Stimulated activated CD4-positive, alpha-beta T cell treated with anti-CD3 and anti-CD28 coated beads, Interleukin-12 subunit alpha, Interleukin-12 subunit beta, amount 100 ng/mL, for 24 hours (primary cell): ENCODE measurements at places on chromosomes 16 and 17.

- DNase-seq, result no peak
These were observed 119.4 kb downstream of the USP31 start for GRCh38 chr16:23029733-23030420.

GRCh38 chr17:39704821-39705551, 5.1 kb downstream of the ERBB2 start:
- no peak for DNase-seq

- no peak for DNase-seq
These were observed 13.5 kb downstream of the SPPL2C start for GRCh38 chr17:45857977-45858708.

GRCh38 chr16:88418869-88419268, 34.2 kb upstream of the ZFPM1 start:
- DNase-seq, result no peak

DNA sequence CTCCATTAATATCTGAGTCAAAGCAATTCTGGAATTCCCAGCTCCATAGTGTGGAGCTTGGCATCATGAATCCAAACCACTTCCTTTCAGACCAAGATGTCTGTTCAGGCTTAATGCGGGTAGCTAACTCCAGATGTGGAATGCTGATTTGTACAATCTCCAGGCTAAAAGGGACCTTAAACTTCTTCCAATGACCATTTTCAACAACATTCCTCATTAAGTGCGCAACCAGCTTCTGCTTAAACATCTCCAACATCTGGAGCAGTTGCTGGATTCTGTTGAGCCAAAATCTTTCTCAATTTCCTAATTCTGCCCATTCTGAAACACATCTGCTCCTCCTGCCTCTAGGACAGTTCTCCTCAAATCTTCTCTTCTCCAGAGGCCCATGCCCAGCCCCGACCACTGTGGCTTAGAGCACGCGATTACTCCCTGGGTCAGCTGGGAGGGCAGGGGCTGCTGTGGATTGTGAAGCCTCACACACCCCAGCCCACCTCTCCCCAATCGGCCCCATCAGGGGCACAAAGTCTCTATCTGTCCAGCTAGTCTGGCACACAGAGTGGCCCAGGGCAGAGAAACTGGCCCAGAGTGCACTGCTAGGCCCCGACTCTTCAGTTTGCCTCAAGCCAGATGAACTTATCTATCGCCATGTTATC, 36.2 kb downstream of the ASPA start:
- DNase-seq, result no peak

DNA sequence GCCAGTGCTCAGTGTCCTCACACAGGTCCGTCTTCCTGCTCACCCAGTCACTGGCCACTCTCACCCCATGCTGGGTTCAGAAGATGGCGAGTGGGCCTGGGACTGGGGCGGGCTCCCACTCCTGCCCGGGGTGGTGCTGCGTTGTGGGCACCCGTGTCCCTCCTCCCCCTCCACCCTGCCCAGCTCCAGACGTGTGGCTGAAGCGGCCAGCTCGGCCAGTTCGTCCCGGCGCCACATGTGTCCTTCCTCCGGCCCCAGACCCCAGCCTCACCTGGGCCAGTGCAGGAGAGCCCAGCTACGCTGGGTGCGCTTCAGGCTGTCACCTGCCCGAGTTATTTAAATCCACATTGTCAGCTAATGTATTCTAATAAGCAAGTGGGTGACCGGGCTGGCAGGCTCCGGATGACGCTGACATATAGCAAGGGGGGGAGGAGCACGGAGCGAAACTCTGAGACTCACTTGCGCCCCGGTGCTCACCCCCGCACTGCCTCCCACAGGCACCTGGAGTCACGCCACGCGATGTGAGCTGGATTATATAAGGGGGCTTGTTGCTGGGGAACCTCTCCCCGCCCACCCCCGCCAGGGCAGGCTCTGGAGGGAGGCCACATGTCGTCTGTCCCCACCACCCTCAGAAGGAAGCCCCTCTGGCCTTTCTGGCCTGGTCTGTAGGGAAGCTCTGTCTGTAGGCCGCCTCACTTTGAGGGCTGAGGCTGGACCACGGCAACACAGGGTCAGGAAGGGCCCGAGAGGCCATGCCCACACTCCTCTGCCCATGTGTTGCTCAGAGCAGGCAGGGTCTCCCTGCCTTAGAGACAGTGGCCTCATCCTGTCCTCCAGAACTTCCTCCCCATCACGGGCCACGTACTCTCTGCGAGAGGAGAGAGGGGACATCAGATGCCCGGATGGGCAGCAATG, 7.1 kb upstream of the BAIAP2 start:
- DNase-seq, result no peak

DNA sequence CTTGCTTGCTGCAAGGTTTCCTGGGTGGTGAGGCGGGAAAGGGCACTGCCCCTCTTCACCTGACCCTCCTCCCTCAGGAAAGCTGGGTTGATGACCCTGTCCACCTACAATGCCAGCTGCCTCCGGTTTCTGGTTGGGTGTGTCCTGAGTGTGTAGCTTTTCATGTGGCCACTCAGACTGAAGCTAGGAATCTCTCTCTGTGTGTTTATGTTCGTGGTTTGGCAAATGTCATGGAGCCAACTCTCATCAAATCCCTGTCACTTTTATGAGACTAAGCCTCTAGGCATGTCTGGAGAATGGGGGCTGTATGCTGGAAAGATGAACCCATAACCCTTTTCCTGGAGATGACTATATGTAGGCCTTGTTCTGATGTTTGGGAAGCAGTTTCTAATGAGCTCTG, 17.1 kb downstream of the PLEKHG4 start:
- DNase-seq, result no peak

DNA sequence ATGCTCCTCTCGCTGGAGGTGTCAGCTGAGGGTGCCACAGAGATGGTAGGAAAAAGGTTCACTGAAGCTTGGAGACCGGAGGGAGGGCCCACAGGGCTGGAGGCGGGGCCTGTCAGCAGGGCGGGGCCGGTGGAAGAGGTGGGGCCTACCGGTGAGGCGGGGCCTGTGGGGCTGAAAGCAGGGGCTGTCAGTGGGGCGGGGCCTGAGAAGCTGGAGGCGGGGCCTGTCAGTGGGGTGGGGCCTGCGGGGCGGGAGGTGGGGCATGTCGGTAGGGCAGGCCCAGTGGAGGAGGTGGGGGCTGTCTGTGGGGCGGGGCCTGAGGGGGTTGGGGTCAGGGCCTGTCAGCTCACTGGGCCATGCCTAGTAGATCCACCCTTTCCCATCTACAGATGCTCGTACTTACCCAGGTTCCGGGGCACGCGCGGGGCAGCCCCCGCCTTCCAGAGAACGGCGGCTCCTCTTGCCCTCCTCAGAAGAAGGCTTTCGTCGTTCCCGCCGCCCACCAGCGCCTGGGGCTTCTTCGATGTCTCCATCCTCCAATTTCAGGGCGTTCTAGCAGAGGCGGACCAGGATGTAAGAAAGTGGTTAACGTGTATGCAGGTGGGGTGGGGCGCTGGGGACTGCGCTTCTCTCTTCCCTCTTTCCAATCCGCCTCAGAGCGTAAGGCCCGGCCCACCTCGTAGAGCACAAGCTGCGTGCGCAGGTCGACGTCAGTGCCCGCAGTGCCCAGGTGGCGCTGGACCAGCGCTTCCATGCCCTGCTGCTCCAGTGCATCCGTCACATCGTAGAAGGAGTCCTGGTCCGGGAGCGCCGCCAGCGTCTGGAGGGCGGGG, 9.8 kb downstream of the TMEM208 start:
- peak; percentile 71 for DNase-seq

DNA sequence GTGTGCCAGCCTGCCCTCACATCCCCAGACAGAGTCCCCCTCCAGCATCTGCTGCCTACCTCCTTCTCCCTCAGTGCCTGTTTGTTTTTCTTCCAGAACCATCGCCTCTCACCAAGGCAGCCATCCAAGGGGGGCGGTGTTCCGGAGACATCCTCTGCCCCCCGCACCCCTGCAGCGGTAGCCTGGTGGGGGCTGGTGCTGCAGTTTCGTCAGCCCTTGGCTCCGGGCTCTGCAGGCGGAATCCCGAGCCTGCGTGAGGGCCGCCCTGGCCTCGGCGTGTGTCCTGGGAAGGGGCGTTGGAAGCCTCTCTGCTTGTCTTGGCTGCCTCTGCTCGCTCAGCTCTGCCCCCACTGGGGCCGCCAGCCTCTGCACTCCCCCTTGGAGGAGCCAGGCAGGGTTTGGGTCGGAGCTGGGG, 126.0 kb upstream of the CIBAR2 start:
- no peak for DNase-seq

- DNase-seq, result no peak
These were observed 9.5 kb downstream of the XPO6 start for GRCh38 chr16:28202147-28202746.

DNA sequence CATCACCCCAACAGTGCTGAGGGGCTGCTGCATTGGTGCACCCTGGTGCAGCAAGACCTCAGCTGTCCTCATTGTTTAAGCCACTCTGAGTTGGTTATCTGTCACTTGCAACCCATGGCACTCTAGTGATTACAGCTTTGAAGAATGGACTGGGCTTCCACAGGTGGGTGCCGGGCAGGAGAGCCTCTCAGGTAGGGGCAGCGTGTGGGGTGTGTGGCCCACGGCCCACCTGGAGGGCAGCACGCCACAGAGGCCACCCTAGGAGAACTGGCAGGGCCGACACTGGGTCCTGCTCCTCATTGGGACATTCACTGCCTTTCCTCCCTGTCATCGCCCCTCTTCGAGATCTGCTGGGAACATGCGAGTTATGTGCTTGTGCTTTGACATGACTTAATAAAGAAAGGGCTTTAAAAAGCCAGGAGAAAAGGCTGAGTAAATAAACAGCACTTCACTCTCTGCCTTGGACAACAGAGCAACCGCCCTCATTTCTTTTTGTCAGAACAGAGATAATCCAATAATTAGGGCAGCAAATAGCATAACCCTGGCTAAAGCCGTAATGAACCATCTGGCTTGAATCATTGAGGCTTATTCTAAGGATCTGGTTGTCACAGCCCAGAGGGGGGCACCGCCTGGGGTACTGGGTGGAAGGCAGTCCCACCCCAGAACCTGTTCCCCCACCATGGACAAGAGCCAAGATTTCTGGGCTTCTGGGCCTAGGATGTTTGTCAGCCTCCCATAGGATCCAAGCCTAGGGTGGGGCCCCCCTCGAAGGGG, 3.0 kb downstream of the DOC2B start:
- no peak for DNase-seq

DNA sequence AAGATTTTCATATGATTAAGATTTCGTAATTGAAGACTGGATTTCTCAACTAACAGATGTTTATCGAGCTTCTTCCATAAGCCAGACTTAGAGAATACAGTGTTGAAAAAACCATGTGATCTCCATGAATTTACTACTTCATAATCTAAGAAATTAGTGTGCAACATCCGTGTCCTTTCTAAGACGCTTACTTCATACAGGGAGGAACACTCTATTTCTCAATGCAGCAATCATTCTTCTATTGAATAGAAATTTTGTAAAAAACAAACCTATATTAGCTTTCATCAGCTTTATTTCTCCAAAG, 946.3 kb downstream of the KCNJ2 start:
- DNase-seq, result no peak

DNA sequence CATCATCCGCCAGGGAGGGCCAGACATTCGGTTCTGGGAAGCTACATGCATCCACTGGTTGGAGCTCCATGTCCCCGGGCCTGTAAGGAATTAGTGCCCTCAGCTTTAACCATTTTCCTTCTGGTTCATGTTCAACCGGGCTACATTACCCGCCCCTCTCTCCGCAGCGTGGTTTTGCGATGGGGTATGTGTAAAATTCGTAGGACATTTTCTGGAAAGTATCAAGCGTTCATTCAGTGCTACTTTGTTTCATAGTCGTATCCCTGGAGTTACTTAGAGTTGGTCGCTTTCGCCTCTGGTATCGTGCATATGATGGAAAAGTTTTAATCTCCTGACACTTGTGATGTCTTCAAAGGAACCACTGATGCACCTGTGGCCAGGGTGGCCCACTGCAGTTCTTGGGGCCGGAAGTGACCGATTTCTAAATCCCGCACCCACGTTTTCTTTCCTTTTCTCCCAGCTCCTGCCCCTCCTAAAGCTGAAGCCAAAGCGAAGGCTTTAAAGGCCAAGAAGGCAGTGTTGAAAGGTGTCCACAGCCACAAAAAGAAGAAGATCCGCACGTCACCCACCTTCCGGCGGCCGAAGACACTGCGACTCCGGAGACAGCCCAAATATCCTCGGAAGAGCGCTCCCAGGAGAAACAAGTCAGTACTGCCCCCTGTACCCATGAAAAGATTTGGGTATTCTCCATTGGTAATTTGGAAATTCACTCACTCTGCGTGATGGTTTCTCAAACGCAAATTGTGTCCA, 637 bp downstream of the RPL23A start:
- DNase-seq, result no peak
